Chondrocyte (in vitro differentiated cells): ENCODE measurements at places on chromosomes 5 and 9. TPM values are rescaled to one million over a fixed set of nuclear protein-coding genes. Genes with fewer than 3 reads are reported as not detected.

PAPPA gene
- total RNA-seq: 143 to 222 TPM (median 219 TPM) in 3 replicates

DNA sequence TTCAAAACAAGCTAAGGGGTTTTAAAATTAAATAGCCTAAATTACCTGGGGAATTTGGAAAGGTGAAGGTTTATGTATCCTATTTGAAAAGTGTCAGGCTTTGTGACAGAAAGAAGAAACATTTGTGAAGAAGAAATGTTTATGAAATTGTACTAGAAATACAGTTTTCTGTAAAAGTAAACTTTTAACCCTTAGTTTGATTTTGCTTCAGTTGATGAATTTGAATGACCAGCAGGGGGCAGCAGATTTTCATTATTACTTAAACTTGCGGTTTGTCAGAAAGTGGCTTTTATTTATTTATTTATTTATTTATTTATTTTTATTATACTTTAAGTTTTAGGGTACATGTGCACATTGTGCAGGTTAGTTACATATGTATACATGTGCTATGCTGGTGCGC lies 58.1 kb downstream of the NNT start:
- no peak for DNase-seq

SMIM32 gene
- not detected in 3 replicates for total RNA-seq

GRCh38 chr9:131892902-131893500 lies 153.1 kb upstream of the RAPGEF1 start:
- no peak for DNase-seq

DNA sequence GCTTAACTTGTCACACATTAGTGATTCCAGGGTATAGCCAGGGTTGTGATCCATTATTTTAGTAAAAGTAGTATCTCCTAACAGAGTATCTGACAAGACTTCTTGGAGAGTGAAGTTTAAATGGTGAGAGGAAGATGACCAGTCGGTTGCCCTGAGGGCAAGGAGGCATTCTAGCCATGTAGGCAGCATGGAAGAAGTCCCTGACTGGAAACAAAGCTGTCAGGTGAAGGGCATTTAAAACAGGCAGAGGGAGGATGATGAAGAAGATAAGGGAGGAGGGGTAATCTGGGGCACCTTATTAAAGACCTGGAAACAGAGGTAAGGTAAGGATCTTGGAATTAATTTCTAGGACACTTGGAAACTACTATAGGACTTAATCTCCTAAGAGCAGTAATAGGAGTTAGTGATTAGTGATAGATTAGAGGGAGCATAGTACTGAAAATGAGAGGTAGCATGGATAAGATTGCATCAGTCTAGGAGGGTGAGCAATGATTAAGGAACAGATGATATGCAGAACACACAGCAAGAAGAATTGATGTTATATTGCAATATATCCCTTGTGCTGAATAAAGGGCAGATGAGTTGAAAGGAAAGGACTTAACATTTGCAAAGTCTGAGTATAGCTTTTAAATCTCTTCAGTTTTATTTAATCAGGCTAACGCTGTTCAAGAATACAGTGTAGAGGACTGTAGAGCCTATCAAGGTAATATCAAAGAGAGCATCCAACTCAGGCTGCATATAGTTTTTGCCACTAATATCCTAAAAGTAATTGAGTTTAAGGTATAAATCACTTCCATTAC lies 9.6 kb downstream of the KIF2A start:
- DNase-seq: no peak

GRCh38 chr5:10201223-10201868 lies 48.3 kb downstream of the ATPSCKMT start:
- DNase-seq: no peak

DNA sequence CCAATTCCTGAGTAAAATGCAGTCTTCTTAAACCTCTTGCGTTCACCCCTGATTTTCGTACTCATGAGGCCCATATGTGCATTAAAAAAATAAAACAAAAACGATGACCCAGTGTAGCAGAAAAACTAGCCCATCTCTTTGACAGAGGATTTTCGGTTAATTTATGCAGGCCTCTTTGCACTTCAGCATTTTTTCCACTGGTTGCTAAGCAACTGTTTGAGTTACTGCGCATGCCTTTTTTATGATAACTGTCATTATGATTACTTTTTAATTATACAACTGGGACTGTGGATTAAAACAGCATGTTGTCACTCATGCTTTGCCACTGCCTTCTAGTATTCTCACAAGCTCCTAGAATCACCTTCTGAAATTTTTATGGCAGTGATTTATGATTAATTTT lies 165.0 kb downstream of the SMARCA2 start:
- no peak for DNase-seq

GRCh38 chr5:59600998-59601397 lies 292.5 kb downstream of the PDE4D start:
- no peak for DNase-seq

- no peak for DNase-seq
Measured at GRCh38 chr5:56055287-56055686, 60.5 kb upstream of the IL6ST start.

DNA sequence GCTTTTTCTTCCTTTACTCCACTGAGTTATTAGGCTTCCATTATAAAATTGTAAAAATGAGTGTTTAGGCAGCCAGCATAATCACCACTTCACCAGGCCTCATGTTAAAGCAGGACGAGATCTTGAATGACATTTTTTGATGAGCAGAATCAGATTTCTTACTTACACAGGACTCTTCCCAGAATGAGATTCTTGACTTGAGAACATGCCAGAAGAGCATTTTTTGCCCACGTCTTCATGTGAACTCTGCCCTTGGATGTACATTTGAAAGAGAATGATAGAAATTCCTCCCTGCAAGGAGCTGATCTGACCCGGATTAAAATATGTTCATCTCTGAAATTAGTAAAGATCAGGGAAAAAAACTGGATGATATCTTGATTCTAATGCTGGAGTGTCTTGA lies 212.1 kb upstream of the ADRA1B start:
- no peak for DNase-seq

DNA sequence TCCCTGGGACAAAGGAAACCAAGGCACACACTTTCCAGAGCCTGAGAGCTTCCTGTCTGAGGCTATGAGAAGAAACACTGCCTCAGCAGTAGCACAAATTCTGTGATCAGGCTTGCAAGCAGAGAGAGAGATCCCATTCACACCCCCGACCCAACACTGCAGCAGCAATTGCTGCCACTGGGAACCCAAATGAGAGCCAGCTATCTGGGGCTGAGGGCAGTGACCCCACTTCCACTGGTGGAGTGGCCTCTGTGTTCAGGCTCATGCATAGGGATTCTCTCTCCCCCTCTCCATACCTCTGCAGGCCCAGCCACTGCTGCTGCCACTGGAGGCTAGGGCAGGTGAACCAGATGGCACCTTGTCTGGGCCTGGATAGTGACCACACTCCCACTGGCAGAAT lies 95.2 kb downstream of the TMEM232 start:
- DNase-seq: no peak

GRCh38 chr5:145244788-145245187 lies 590.4 kb downstream of the PRELID2 start:
- DNase-seq: no peak

FGF10 gene
- not detected in 3 replicates for total RNA-seq

DNA sequence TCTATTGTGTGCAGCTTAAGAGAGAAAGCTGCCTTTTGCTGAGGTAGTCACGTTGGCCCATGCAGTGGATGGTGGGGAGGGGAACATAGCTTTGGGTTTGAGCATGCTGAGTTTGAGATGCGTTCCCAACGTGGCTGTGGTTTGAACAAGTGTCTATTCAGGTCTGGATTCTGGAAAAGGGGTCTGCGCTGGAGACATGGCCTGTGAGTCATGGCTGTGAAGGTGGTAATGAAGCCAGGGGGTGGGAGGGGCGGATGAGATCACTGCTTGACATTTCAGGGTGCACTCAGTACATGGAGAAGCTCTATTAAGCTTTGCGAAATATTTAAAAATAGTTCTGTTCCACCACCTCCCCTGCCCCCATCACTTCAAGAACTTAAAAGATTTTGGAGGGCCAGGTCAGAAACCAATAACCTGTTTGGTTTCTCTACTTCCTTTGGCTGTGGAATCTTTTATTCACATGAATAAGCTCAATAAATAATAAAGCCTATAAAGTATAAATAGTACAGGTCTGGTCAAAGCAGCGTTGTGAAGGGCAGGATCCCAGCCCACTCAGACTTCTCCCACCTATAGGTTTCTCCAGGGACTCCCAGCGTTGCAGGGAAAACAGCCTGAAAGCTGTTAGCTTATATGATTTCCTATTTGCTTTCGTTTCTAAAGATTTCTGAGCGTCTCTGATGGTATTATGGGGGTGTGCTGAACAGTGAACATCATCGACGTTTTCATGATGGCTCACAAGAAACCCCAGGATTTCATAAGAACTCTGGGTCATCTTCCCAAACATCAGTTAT lies 189.9 kb downstream of the NSG2 start:
- no peak for DNase-seq

GRCh38 chr5:156329171-156329611 lies 2.2 kb downstream of the SGCD start:
- no peak for DNase-seq

DNA sequence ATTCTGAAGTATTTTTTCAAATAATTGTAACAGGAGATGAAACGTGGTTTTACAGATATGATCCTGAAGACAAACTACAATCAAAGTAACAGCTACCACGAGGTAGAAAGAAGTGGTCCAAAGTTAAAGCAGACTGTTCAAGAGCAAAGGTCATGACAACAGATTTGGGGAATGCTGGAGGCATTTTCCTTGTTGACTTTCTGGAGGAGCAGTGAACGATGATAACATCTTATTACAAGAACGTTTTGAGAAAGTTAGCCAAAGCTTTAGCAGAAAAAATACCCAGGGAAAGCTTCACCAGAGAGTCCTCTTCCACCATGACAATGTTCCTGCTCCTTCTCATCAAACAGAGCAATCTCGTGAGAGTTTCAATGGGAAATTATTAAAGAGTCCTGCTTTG lies 145.4 kb upstream of the NREP start:
- DNase-seq: no peak

DNA sequence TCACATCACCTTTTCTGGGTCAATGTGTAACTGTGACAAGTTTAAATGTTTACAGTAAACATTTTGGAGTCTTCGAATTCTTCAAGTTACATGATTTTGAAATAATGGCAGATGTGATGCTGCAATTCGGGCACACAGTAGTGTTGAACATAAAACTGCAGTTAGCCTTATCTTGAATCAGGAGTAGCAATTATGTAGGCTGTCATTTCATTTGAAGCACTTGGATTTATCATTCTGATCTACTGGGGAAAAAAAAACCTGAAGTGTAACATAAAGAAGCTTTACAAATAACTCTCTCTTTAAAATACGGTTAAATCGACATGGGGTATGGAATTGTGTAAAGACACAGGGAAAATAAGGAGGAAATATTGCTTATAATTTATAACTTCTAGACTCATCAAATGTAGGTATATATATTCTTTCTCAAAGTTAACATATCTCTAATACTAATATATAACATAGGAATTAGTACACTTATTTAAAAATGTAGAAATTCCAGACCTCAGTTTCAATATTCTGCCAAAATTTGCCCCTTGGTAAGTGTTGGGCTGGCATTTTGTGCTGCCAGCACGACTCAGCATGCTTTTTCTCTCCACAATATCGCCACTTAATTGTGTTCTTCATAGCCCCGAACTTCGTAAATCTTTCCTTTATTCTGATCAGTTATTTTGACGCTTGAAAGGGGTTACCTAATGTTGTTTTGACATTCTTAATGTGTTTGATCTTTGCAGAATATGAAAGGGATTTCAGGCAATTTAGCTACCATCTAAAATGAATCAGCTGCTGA lies 226.7 kb downstream of the PRR16 start:
- no peak for DNase-seq

DNA sequence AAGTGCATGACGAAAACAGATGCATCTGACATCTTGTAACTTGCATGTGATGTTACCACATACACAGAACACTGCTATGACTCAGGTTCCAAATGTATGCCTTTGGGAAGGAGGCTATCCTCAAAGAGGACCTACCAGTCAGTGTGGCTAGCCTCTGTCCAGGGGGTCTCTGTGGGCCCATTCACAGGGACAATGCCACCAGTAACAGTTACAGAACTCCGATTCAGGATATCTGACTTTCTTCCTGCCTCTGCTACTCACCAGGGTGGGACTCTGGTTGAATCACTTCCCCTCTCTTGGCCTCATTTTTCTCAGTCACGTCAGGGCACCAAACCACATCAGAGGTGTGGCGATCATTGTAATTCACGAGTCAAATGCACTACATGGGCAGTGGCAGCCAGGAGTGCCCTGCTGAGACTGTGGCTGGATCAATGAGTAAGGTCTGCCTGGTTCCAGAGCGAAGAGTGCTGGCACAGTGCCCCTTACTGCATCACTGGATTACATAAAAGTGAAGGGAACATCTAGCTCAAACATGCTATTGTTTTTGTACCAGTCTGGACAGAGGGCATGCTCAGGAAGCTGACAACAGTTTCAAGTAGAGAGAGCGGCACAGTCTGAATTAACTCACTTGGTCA lies 13.2 kb downstream of the ATOX1 start:
- DNase-seq: no peak

DNA sequence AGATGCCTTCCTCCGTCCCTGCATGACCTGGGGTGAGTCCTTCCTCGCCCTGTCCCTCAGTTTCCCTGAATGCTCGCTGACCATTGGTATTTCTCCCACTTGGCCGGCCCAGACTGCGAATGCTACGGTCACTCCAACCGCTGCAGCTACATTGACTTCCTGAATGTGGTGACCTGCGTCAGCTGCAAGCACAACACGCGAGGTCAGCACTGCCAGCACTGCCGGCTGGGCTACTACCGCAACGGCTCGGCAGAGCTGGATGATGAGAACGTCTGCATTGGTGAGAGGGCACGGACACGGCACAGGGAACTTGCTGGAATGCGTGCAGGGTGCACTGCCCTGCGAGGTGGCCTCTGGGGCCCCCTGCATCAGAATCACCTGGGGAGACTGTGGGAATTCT lies 77.1 kb downstream of the NTNG2 start:
- no peak for DNase-seq

DNA sequence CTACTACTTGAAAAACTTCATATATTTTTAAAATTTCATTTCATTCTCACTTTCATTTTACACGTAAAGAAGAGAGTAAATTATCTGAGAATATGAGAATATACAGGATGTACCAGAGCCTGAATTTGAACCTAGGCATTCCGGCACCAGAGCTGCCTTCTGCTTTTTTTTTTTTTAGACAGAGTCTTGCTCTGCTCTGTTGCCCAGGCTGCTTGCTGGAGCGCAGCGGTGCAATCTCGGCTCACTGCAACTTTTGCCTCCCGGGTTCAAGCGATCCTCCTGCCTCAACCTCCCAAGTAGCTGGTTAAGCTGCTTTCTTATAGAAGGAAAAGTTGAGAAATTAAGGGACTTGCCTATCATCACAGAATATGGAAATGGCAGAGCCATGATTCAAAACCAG lies 540.1 kb downstream of the EBF1 start:
- DNase-seq: no peak
